ENCODE measurements at places on chromosomes 12 and 14. TPM values are rescaled to one million over a fixed set of nuclear protein-coding genes. Genes with fewer than 3 reads are reported as not detected.

- no peak for DNase-seq
These were observed 130.8 kb downstream of the CAPZA3 start for GRCh38 chr12:18868717-18869116.

DNA sequence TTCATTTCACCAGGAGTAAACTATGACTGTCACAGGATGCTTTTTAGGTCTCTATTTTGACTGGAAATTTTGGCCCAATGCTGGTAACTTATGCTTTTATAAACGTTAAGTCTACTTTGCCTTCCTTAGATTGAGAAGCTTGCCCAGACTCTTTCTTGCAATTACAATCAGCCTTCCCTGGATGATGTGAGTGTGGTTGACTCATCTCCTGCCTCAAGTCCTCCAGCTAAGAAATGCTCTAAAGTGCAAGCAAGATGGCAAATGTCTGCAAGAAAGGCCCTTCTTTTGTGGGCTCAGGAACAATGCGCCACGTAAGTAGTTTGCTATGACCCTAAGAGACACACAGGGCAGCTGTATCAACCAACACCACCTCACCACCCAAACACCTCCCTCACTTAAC is 96.9 kb downstream of the SYNE2 start:
- no peak for DNase-seq

DNA sequence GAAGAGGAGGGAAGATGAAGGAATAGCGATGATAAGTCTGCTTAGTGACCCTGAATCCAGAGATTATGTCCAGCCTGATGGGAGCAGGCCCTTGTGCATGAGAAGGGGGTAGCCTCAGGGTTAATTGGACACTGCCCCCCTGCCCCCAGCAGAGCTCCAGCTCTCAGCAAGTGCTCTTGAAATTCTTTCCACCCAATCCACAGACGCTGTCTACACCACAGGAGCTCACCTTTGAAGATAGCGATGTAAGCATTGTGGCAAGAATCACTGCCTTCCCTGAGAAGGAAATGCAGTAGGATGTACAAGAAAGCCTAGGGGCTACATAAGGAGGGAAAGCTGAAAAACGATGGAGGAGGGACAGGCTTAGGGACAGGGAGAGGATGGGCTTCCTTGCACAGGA is 39.4 kb downstream of the CRACR2A start:
- DNase-seq: no peak

DNA sequence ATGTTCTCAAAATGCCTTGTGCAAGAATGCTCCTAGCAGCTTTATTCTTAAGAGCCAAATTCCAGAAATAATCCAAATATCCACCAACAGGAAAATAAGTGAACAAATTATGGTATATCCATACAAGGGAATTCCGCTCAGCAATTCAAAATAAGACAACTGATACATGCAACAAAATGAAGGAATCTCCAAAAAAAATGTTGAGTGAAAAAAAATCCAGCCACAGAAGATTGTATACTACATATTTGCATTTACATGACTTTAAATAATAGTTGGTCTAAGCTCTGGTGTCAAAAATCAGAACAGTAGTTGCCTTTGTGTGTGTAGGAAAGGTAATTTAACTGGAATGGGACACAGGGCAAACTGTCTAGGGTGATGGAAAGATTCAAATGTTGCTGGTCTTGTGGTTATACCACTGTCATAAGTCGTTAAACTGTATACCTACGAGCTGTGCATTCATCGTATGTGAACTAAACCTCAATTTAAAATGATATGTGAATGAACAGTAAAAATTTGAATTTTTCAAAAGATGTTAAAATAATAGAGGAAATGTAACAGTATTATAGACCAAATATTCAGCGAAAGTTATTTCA is 3.2 kb downstream of the CD69 start:
- no peak for DNase-seq

- DNase-seq: no peak
These were observed 33.7 kb upstream of the NUBPL start for GRCh38 chr14:31527546-31527945.

- no peak for DNase-seq
These were observed 12.2 kb downstream of the STAB2 start for GRCh38 chr12:103599274-103599673.

DNA sequence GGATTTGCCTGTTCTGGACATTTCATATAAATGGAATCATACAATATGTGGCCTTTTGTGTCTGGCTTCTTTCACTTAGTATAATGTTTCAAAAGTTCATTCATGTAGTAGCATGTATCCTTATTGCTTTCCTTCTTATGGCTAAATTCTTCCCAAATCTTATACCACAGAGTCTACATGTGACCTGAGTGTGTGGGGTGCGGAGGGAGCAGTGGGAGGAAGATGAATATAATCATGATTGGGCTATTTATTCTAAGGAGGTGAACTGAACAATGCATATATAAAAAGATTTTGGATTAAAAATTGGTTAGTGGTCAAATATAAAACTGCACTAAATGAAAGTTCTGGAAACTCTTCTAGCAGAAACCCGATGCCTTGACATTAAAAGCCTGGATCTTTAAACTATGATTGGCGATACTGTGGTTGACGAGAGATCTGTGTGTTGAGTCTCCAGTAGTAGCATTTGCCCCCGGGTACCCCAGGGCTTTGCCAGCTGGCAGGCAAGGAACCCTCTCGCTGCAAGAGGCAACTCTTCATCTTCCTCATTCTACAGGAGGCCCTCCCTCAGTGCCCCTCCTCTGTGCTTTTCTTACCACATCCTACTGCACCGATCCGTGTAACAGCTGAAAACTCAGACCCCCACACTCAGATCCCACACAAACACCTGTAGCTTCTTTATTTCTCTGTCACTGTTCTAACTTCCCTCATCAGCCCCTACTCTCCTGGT is 2.6 kb downstream of the CYP46A1 start:
- DNase-seq: no peak

DNA sequence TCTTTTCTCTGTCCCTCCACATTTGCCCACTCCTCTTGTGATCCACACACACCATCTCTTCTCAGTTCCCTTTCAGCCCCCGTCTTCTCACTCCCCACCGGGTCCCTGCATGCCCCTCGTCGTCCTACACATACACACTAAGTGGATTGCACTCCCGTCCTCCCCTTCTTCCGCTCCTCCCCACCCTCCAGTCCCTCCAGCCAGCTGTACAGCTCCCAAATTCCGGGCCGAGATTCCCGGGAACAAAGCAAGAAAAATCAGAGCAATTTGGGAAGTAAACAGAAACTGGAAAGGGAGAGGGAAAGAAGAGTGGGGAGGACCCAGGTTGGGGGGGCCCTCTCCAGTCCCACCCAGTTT is 282 bp upstream of the IGFBP6 start:
- DNase-seq: no peak

DNA sequence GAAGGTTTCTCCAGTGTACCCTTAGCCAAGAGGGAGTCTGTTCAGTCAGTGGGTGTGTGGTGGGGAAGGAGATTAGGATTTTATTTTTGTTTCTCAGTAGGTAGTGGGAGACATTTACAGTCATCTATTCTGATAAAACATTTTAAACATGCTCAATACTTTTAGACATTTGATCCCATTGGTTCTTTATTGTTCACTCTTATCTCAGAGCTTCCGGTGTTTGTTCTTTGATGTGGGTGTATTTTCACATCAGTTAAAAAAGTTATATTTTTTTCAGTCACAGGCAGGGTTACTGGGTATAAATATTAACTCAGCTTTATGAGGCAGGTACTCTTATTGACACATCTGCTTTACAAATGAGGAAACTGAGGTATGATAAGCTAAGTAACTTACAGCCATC is 43.3 kb upstream of the LRRK2 start:
- DNase-seq: no peak

DNA sequence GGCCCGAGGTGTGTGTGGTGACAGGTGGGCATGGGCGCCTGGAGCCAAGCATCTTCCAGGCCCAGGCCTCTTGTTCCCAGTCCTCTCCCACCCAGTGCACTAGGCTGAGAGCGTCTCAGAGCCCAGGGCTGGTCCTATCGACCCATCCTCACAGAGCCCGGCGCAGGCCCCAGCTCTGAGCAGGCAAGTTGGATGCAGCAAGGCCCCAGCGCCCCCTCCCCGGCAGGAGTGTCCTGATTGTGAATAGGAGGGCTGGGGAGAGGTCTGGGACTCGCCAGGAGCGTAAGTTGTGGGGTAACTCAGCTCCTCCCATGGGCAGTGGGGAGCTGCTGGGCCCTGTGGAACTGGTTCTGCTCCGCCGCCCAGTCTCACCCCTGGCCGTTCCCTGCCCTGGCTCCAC is 26.3 kb downstream of the CALM1 start:
- DNase-seq: no peak

GRCh38 chr12:68240975-68241374 is 12.4 kb downstream of the IL22 start:
- no peak for DNase-seq

GRCh38 chr14:98953551-98954348 is 318.2 kb downstream of the BCL11B start:
- no peak for DNase-seq

DNA sequence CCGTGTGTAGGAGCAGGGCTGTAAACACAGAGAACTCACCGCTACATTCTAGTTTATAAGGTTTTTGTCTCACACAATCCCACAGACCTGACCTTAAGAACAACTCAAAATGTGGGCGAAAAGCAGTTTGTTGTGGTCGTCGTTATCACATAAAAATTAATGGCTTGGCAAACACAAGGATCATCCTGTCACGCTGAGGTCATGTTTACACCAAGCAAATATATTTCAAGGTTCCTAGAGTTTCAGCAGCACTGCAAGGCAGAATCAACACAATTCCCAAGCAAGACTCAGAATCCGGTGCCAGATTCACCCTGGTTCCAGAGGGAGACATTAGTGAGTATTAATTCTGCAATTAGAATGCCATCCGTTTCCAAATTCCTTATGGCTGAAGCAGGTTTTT is 30.1 kb upstream of the MAP1LC3B2 start:
- DNase-seq: no peak

- DNase-seq: peak; percentile 63
These were observed 46.7 kb downstream of the TMCC3 start for GRCh38 chr12:94603434-94604365.

DNA sequence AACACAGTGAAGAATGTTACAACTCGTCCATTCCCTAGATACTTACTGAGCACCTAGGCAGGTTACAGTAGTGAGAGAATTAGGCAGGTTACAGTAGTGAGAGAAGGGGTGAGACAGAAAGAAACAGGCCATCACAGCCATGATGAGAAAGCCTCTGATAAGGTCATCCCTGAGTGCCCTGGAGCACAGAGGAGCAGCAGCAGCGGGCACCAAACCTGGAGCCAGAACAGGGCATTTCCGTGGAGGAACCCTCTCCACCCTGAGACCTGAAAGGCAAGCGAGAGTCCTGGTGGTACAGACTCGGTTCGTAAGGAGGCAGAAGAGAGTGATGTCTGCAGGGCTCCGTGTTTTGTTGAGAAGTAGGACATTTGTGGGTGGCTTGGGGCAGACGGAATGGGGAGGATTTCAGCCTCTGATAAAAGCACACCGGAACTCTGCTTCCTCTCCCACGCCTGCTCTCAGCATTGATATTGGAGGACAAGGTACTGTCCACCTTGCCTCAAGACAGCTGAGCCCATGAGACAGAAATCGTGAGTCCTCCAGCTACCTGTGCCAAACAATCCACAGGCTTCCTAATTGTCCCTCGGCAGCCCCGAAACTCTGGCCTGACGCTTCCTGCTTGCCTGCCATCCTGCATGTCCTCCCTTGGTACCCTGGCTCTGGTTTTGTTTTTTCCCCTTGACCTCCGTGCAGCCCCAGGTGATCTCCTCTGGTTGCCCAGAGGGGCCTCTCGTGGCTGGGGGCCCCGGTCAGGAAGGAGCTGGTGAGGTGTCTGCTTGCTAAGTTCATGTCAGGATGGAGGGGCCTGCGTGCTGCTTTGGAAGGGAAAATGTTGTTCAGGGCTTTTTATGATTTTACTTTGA is 136.1 kb downstream of the GCH1 start:
- DNase-seq: no peak

- DNase-seq: peak; percentile 82
These were observed 75.1 kb downstream of the IRF2BPL start for GRCh38 chr14:76953311-76953945.

DNA sequence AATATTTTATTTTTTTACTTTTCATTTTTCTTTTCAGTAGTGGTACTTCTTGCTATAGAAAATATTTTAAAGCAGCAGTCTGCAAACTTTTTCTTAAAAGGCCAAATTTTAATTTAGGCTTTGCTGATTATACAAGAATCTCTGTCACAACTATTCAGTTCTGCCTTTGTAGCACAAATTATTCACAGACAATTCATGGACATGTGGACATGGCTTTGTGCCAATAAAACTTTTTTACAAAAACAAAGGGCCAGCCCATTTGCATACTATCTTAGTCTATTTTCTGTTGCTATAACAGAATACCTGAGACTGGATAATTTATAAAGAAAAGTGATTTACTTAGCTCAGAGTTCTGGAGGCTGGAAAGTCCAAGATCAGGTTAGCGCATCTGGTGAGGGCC is 17.1 kb downstream of the LLPH start:
- no peak for DNase-seq

DNA sequence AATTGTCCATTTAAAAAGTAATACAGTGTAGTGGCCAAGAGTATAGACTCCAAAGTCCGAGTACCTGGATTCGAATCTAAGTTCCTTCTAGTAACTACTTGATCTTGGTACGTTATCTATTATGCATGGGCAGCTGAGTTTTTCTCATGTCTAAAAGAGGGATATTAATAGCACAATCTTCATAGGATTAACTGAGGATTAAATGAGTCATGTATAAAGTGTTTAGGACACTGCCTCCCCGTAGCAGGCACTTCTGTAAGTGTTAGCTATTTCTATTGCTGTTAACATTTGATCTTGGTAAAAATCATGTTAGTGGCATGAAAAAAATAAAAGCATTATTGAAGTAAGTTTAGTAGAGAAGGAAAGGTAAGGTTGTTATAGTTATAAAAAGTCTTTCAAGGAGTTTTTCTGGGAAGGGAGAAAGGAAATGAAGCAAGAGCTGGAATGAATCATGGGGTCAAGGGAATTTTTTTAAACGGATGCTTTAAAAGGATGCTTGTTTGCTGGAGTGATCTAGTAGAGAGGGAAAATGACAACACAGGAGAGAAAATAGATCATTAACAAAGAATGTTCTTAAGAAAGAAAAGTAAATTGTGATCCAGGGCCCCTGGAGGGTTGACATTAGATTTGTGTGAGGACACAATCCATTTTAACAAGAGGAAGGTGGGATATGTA is 502.2 kb upstream of the USP15 start:
- DNase-seq: no peak

- DNase-seq: no peak
These were observed 31.5 kb upstream of the CRADD start for GRCh38 chr12:93645702-93646101.

DNA sequence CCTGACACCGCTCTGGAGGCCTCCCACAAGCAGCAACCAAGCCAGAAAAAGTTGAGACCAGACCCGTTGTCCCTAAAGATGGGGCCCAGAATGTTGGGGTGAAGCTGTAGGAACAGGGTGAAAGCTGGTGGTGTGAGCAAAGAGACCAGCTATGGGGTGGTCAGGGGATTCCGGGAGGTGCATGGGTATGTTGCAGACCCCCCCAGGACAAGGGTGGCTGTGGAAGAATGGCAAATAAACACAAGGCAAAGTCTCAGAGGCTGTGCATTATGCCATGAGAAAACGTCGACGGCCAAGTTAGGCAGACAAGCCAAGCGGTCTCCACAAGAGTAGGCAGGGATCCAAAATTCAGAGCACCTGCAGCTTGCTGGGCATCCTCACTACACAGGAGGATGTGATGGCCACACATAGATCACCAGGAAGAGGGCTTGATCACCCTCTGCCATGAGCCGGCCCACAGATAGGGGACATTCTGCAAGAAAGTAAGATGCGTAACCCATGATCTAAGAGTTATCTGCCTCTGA is 58.8 kb upstream of the KCNA1 start:
- no peak for DNase-seq

DICER1 gene
- 64.3 TPM for total RNA-seq

NEDD8 gene
- 69.4 TPM for total RNA-seq

TSHR gene
- not detected for total RNA-seq

CCDC177 gene
- not detected for total RNA-seq

PROX2 gene
- not detected for total RNA-seq

AICDA gene
- 1.9 TPM for total RNA-seq

PIK3C2G gene
- 21.2 TPM for total RNA-seq

RNF212B gene
- total RNA-seq: not detected
